ENCODE measurements at places on chromosomes 6 and 20. TPM values are rescaled to one million over a fixed set of nuclear protein-coding genes. Genes with fewer than 3 reads are reported as not detected.

The CST3 gene
- 398 TPM for total RNA-seq

The FYN gene
- total RNA-seq = 3.6 TPM

The SIM1 gene
- not detected for total RNA-seq

The ENPP5 gene
- total RNA-seq = not detected

The LHFPL5 gene
- total RNA-seq = not detected

The TP53TG5 gene
- total RNA-seq = not detected

The LTA gene
- total RNA-seq = not detected

The LYRM4 gene
- 28.4 TPM for total RNA-seq

The TOX2 gene
- total RNA-seq = 8.5 TPM

The ACSS1 gene
- 14.2 TPM for total RNA-seq

The TCP11 gene
- not detected for total RNA-seq

The LINC00237 gene
- not detected for total RNA-seq

The TTK gene
- 18.9 TPM for total RNA-seq

The MAS1 gene
- total RNA-seq = not detected

The LRFN2 gene
- not detected for total RNA-seq

The EEF1A1 gene
- 7,093 TPM for total RNA-seq

The ANGPT4 gene
- not detected for total RNA-seq

The NR2E1 gene
- total RNA-seq = not detected

The HCRTR2 gene
- total RNA-seq = not detected

The FAM83C gene
- total RNA-seq = 0.08 TPM

The TREM1 gene
- total RNA-seq = 0.32 TPM

The SLC35F1 gene
- 0.06 TPM for total RNA-seq

The FOXF2 gene
- total RNA-seq = 21.7 TPM

The SCRT2 gene
- not detected for total RNA-seq

The HLA-DRA gene
- total RNA-seq = not detected

The ZBP1 gene
- total RNA-seq = not detected

The CTAGE9 gene
- not detected for total RNA-seq

The RBM38 gene
- 37.7 TPM for total RNA-seq

The E2F1 gene
- 21.9 TPM for total RNA-seq

The TDRD6 gene
- total RNA-seq = not detected

The RAET1E gene
- 3.8 TPM for total RNA-seq

The MAFB gene
- 0.16 TPM for total RNA-seq

The DUSP15 gene
- total RNA-seq = 1.6 TPM

The GHRH gene
- not detected for total RNA-seq

The LPIN3 gene
- 14.2 TPM for total RNA-seq

The SNAP25 gene
- 18.9 TPM for total RNA-seq
